ENCODE measurements at places on chromosomes 12 and 14. TPM values are rescaled to one million over a fixed set of nuclear protein-coding genes. Genes with fewer than 3 reads are reported as not detected.

DNA sequence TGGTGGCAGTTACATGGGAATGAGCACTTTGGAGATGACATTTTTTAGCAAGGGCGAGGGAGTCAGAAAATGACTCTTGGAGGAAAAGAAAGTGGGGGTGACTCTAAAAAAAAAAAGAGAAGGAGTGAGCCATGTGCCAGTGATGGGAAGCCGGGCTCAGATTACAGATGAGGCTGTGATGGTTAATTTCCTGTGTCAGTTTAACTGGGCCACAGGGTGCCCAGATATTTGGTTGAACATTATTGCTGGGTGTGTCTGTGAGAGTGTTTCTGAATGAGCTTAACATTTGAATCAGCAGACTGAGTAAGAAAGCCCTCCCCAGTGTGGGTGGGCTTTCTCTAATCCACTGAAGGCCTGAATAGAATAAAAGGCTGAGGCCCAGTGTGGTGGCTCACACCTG, 26.8 kb upstream of the CCDC60 start:
- DNase-seq, result no peak

DNA sequence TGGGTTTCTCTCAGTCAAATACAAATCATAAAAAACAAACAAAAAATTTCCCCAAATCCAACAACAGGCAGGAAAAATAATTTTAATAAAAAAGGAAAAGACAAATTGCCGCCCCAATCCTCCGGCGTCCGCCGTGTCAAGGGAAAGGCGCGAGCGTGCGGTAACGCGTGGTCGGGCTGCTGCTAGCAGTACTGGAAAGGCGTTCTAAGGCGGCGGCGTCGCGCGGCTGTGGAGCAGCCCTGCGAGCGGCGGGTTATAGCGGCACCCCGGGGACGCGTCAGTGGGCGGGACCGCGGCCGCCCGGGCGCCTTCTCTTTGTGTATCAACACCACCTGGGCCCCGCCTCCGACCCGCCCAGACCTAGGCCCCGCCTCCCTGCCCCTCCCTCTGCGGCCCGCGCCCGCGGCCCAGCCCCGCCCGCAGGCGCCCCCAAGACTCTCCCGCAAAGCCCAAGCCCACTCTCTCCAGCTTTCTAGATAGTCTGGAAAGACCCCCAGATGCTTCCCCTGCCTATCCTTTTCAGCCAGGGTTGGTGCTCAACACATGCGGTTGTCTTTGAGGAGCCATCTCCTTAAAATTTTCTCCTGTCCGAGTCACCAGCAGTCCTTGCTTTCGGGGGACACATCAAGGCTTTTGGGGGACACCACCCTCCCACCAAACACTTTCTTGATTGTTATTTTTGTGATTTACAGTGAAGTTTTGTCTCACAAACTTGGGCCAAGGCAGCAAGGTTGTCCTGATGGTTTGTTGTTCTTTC, at the start of gene SLC38A2:
SLC38A2 (minus strand) TSS at position 230 of the 757 bp plus-strand sequence. CDS start 1,480 bp downstream, outside the sequence.
- peak; percentile 98 for DNase-seq

GRCh38 chr14:51216602-51217001, 23.4 kb upstream of the TMX1 start:
- DNase-seq, result no peak

GRCh38 chr14:103743691-103744090, 28.1 kb downstream of the ZFYVE21 start:
- DNase-seq, result no peak

DNA sequence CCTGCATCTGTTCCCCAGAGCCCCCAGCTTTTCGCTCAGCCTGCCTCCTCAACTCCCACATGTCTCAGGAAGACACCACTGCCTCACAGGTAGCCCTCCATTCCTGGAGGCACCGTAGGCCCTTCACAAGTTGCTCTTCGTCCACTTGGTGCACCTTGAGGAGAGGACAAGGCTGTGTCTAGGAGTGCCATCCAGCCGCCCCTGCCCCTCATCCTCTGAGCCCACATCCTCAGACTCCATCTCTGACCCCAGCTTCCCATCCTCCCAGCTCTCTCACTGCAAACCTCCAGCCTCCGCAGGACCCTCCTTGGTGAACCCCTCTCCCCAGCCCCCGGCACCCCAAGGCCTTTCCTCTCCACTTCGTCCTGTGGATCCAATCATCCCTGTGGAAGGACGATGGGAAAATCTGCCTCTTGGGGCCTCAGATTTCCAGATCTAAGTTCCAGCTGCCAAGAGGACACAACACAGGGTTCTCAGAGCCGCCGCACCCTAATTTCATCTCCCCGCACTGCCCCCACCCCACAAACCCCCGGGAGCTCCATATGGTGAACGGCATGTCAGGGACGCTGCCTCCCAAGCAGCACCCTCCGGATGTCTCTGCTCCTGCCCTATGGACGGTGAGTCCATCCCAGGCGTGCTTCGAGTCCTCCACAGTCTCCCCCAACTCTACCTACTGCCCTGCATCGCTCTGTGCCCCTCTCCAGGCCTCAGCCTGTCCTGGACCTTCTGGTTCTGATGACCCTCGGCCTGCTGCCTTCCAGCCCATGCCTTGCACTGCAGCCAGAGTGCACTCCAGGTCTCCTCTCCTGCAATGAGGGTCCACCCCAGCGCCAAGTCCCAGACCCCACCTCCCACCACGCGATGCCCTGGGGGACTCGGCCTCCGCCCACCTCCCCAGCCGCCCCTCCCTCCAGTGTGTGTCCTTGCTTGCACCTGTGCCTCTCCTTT, 314.1 kb upstream of the DIO3 start:
- DNase-seq, result no peak

- no peak for DNase-seq
Observed at GRCh38 chr14:85695300-85695699, 165.4 kb downstream of the FLRT2 start.

GRCh38 chr14:34219661-34220377, 242.2 kb downstream of the SPTSSA start:
- DNase-seq, result no peak

The CCDC38 gene
- total RNA-seq, result 0.04 TPM

The KLRB1 gene
- total RNA-seq, result not detected
